ENCODE measurements at places on chromosomes 3 and 15.
A peak's percentile ranks its signal among the peaks of the same experiment; 100 is the strongest.

- peak; percentile 42 for DNase-seq
Observed at GRCh38 chr3:113141543-113141942, 69.8 kb upstream of the BOC start.

DNA sequence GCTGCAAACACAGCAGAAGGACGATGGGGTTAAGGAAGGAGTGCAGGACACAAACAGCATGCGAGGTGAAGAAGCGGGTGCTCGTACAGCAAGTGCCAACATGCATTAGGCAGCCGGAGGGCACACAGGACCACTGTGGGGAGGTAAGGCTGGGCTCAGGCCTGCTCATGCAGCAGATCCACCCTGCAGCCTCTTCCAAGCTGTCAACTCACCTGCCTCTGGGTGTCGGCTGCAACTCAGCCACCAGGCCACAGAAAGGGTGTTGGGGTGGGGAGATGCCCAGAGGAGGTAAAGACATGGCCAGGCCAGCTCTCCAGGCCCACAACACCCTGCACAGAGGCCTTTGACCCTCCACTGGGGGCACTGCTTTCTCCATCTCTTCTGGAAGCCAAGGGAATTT is 44.2 kb downstream of the TGM4 start:
- DNase-seq, result no peak

- DNase-seq, result no peak
Observed at GRCh38 chr3:107524326-107524840, 1.6 kb downstream of the BBX start.

DNA sequence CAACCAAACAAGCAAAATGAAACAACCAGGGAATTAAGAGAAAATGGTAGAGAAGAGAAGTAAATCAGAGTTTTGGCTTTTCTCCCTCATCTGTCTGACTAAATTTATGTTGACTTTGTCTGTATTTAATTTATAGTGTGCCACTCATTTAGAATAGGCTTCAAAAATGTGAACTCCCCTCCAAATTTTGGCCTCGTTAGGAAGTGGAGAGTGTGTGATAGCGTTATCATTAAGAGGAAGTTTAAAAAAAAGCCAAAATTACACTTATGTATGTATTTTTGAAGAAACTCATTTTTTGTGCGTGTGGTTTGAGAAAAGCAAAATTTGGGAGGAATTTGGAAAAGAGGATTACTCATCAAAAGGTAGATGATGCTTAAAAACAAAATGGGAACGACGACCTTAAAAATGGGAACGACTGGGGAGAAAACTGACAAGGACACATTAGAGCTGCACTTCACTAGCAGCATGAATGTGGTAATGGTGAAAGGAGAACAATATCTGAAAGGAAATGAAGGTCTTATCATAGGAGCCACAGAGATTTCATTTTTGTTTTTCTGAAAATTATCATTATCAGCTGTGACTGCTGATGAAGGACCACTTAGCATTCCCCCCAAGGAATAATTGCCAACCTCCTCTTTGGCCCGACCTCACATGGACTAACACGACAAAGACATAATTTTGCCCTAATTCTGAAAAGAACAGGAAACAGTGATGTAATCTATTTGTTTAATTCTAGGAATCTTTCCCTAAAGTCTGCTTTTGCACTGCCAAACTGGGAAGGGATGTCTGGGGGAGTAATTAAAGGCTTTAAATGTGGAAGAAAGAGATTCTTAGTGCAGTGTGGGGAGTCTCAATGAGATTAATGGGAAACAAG is 163.2 kb upstream of the P2RY1 start:
- DNase-seq, result no peak

DNA sequence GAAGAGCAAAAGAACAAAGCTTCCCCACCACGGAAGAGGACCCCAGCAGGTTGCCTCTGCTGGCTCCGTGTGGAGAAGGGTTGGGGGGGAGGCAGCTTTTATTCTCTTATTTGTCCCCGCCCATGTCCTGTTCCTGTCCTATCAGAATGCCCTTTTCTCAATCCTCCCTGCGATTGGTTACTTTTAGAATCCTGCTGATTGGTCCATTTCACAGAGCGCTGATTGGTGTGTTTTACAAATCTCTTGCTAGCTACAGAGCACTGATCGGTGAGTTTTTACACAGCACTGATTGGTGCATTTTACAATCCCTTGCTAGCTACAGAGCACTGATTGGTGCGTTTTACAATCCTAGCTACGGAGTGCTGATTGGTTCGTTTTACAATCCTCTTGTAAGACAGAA is 100.6 kb upstream of the KLF13 start:
- DNase-seq, result no peak

DNA sequence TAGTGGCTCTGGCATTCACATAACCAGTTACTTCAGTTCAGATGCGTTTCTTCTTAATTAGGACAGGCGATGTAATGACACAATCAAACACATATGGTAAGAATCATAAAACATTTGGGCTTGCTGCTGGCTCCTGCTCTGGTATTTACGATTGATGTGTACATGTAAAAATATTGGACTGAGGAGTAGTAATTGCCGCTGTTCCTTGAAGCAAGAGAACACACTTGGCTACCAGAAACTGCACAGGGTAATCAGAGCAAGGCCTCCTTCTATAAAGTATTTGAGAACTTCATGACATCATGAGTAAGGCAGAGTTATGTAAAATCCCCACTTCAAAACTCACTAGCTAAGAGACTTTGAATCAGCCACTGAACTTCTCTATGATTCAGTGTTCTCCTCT is 158.1 kb downstream of the SSR3 start:
- DNase-seq, result no peak
